ENCODE measurements at places on chromosomes 6 and 20.
A peak's percentile ranks its signal among the peaks of the same experiment; 100 is the strongest.

- no peak for DNase-seq
- no peaks in the 10 kb centered on the region for H3K36me3 ChIP-seq
- H3K4me1 ChIP-seq, result no peaks in the 10 kb centered on the region
- H3K27me3 ChIP-seq, result no peaks in the 10 kb centered on the region
- no peak overlapping the region for H3K4me3 ChIP-seq
These were observed 28.5 kb downstream of the AGPAT4 start for GRCh38 chr6:161245363-161245762.

DNA sequence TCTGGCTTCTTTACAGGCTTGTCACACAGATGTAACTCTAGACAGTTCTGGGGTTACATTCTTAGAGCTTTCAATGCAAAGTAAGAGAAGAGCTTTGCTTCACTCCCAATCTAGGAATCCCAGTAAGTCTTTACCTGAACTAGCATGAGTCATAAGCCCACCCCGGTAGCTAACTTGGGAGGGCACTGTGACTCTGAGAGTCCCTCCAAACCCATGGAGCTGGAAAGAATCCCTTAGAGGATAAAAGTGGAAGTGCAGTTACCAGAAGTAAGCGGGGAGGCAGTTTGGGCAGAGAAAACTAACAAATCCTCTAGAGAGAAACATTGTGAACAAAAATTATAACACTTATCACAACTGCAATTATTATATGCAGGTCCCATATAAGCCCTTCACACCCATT, 84.0 kb upstream of the SMLR1 start:
- no peak overlapping the region for H3K27ac ChIP-seq
- no peak for DNase-seq
- no peak overlapping the region for H3K4me3 ChIP-seq

- H3K4me1 ChIP-seq, result peaks cover 31% of the 10 kb centered on the region
- H3K27ac ChIP-seq, result no peak overlapping the region
- peaks cover 7% of the 10 kb centered on the region for H3K36me3 ChIP-seq
- no peak for DNase-seq
- no peaks in the 10 kb centered on the region for H3K27me3 ChIP-seq
These were observed 19.0 kb downstream of the RREB1 start for GRCh38 chr6:7126754-7127153.

DNA sequence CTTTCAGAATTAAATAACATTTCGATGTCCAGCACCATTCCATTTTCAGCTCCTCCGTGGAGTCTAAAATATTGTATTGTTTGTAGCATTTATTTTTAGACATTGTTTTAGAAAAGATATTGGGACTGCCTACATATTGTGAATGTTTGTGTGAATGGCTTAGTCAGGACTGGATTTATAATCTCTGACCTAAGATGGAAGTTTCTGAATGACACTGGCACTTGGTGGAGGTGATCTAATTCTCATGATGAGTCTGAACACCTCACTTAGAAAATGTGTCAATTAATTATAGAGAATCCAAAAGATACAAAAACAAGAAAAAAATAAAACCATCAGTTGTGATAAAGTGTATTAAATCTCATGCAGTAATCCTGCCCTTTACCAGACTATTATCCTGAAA, 60.8 kb upstream of the HBS1L start:
- no peak overlapping the region for H3K4me3 ChIP-seq
- no peaks in the 10 kb centered on the region for H3K4me1 ChIP-seq
- DNase-seq, result no peak
- H3K27me3 ChIP-seq, result no peaks in the 10 kb centered on the region

DNA sequence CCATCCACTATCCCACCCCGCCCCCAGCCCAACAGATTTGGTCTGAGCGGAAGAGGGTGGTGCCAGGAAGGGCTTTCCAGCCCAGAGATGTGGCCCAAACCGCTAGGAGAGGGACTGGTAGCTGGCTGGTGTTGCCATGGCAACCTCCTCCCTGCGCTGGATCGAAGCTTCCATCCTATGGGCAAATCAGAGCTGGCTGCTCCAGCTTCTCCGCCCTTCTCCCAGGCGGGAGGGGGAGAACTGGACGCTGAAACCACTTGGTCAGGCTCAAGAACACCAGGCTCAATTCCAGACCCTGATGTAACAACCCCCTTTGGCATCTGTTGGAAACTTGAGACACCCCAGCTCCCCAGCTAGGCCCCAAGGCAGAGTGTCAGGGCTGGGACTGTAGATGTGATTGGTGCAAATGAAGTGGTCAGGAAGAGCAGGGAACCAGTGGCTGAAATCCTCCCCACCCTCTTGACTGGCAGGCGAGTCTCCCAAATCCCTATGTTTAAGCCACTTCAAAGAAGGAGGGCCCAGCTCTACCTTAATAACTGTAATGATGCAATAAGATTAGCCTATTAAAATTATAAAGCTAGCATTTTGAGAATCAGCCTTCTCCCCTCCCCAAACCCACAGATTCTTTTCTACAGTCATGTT, 4.2 kb downstream of the RIMS4 start:
- DNase-seq, result peak; percentile 99
- H3K4me3 ChIP-seq, result no peak overlapping the region
- no peaks in the 10 kb centered on the region for H3K4me1 ChIP-seq
- H3K27ac ChIP-seq, result no peak overlapping the region
- peaks cover 3% of the 10 kb centered on the region for H3K27me3 ChIP-seq

DNA sequence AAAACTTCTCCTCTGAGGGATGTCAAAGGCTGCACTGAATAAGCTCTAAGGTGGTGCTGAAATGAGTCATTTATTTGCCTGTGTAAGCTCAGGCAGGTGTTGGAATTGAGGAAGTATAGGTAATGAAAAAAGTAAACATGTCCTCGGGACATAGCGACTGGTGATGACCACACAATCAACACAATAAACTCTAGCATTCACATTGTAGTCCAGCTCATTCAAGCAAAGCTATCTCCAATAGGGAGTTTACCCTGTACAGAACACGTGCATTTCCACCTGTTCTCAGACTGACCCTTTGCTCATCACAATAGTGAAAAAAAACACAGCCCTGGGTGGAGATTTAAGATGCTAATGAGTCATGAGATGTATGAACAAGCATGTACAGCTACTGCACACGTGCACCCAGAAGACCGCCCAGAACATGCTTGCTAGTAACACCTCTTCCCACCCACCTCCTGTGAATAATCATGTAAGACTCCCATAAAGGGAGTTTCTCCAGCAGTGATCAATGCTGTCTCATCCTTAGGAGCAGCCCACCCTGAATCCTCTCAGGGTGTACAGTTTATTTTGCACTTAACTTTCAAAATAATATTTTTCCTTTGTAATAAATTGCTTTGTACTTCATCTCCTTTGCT, 33.0 kb upstream of the POU5F1 start:
- H3K4me3 ChIP-seq, result no peak overlapping the region
- no peak for DNase-seq
- peak overlapping the region; percentile 93 for H3K27ac ChIP-seq
- H3K36me3 ChIP-seq, result no peaks in the 10 kb centered on the region
- H3K4me1 ChIP-seq, result peaks cover 17% of the 10 kb centered on the region

DNA sequence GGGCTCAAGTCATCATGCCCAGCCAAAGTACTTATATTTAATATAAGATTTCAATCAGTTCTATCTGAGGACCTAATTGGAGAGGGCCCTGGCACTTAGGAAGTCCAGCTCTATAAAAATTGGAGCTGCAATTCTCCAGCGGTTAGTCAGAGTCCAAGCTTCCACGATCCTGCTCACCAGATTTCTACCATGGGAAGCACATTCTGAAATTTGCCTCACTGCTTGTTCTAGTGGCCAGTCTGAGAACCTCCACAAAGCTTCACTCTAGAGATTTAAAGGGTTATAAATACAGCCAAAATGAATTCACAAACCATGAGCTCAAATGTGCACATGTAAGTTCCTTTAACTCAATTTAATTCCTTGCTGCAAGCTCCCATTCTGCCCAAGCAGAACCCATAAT, 33.5 kb downstream of the PNLDC1 start:
- DNase-seq, result no peak
- H3K4me1 ChIP-seq, result no peaks in the 10 kb centered on the region
- H3K4me3 ChIP-seq, result no peak overlapping the region
- no peaks in the 10 kb centered on the region for H3K27me3 ChIP-seq

GRCh38 chr20:24938498-24938897, 10.6 kb upstream of the CST7 start:
- no peak overlapping the region for H3K4me3 ChIP-seq
- H3K36me3 ChIP-seq, result no peaks in the 10 kb centered on the region
- no peak overlapping the region for H3K27ac ChIP-seq

DNA sequence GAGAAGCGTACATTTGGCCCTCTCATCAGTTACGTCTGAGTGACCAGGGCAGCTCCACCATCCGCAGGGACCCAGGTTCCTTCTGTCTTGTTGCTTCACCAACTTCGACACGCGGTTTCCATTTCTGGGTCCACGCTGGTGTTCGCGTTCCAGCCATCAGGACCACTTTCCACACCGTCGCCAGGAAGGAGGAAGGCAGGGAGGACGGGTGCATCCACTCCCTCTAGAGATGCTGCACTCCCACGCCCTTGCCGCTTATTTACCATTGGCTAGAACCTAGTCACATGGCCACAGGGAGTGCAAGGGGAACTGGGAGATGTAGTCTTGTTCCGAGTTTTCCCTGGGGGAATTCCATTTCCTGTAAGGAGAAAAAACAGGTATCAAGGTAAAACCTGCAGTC, 33.2 kb upstream of the SNX9 start:
- H3K27me3 ChIP-seq, result no peaks in the 10 kb centered on the region
- H3K36me3 ChIP-seq, result no peaks in the 10 kb centered on the region
- no peak for DNase-seq
- no peak overlapping the region for H3K4me3 ChIP-seq
- no peaks in the 10 kb centered on the region for H3K4me1 ChIP-seq

DNA sequence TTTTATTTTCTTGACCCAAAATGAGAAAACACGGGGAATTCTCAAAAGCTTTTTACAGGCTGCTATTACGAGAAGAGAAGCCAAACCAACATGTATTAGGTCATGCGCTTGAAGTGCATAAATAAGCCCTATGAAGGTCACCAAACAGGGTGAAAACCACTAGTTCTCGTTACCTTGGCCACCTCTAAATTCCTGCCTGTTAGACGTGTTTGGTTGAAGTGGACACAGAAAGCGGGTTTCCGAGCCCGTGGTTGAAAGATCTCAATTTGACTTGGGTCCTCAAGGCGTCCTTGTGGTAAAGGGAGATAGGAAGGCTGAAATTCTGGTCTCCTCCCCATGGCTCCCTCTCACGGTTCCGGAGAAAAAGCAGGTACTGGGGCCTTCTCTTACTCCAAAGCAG, 6.2 kb downstream of the EYA2 start:
- no peak for DNase-seq
- no peaks in the 10 kb centered on the region for H3K36me3 ChIP-seq
- H3K4me3 ChIP-seq, result no peak overlapping the region
- no peaks in the 10 kb centered on the region for H3K4me1 ChIP-seq

DNA sequence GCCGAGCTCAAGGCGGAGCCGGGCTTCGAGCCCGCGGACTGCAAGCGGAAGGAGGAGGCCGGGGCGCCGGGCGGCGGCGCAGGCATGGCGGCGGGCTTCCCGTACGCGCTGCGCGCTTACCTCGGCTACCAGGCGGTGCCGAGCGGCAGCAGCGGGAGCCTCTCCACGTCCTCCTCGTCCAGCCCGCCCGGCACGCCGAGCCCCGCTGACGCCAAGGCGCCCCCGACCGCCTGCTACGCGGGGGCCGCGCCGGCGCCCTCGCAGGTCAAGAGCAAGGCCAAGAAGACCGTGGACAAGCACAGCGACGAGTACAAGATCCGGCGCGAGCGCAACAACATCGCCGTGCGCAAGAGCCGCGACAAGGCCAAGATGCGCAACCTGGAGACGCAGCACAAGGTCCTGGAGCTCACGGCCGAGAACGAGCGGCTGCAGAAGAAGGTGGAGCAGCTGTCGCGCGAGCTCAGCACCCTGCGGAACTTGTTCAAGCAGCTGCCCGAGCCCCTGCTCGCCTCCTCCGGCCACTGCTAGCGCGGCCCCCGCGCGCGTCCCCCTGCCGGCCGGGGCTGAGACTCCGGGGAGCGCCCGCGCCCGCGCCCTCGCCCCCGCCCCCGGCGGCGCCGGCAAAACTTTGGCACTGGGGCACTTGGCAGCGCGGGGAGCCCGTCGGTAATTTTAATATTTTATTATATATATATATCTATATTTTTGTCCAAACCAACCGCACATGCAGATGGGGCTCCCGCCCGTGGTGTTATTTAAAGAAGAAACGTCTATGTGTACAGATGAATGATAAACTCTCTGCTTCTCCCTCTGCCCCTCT, 1.1 kb downstream of the CEBPB start:
- no peaks in the 10 kb centered on the region for H3K27me3 ChIP-seq
- peak; percentile 59 for DNase-seq
- H3K27ac ChIP-seq, result peak overlapping the region; percentile 100
- peaks cover 35% of the 10 kb centered on the region for H3K36me3 ChIP-seq
- peaks cover 16% of the 10 kb centered on the region for H3K4me1 ChIP-seq

DNA sequence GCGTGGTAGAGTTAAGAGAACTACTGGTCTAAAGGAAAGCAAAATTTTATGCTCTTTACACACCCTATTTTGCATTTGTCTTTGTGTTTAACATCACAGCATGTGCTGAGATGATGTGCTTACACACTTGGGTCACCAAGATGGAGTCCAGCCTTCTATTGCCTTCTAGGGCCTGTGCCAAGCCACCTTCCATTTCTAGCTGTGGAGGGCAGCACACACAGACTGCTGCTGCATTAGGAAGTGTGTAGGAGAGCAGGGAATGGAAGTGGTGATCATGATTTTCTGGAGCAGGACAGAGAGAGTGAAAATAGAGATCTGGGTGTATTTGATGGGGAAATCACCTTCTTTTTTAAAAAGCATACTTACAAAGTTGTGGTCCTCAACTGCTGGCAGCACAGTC, 191.6 kb downstream of the SOX4 start:
- no peaks in the 10 kb centered on the region for H3K27me3 ChIP-seq
- no peak overlapping the region for H3K4me3 ChIP-seq
- no peak for DNase-seq
- peaks cover 13% of the 10 kb centered on the region for H3K4me1 ChIP-seq
- H3K36me3 ChIP-seq, result no peaks in the 10 kb centered on the region

DNA sequence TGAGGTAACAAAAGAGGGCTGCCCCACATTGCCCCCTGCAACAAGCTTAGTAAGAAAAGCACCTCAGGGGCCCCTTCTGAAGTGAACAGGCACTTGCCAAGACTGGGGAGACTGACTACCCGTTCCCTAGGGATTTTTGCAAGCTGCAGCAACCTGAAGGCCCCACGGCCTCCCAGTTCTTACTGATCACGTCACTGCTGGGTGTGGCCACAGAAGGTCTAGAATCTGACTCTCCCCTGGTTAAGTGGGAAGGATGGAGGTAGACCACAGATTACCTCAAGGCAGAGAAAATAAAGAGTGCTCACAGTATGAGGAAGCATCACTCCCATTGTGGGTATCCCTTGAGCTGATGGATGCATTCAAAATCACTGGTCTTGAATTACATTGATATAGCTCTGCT, 201.5 kb upstream of the KCNQ5 start:
- no peak for DNase-seq
- no peaks in the 10 kb centered on the region for H3K27me3 ChIP-seq
- no peaks in the 10 kb centered on the region for H3K4me1 ChIP-seq
- H3K36me3 ChIP-seq, result no peaks in the 10 kb centered on the region
- H3K4me3 ChIP-seq, result no peak overlapping the region

DNA sequence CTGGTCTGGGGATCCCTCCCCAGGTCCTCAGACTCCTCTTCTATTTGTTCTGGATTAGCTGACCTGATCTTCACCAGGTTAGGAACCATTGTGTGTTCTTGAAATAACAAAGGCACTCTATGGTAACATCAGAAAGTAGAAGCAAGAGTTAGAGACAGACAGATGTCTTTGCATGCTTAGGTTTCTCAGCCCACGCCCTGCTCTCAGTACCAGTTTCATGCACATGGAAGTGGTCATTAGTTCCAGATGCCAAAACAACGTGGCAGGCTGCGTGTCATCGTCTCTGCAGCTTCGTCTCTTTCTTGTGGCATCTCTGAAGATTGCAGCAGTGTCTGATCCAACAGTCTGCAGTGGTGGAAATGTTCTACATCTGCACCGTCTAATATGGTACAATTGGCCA, 89.4 kb downstream of the PACRG start:
- no peak overlapping the region for H3K4me3 ChIP-seq
- DNase-seq, result no peak
- H3K27ac ChIP-seq, result no peak overlapping the region
- H3K4me1 ChIP-seq, result no peaks in the 10 kb centered on the region
- no peaks in the 10 kb centered on the region for H3K36me3 ChIP-seq
- no peaks in the 10 kb centered on the region for H3K27me3 ChIP-seq
